ENCODE measurements at places on chromosomes 2 and 18.
A peak's percentile ranks its signal among the peaks of the same experiment; 100 is the strongest.

DNA sequence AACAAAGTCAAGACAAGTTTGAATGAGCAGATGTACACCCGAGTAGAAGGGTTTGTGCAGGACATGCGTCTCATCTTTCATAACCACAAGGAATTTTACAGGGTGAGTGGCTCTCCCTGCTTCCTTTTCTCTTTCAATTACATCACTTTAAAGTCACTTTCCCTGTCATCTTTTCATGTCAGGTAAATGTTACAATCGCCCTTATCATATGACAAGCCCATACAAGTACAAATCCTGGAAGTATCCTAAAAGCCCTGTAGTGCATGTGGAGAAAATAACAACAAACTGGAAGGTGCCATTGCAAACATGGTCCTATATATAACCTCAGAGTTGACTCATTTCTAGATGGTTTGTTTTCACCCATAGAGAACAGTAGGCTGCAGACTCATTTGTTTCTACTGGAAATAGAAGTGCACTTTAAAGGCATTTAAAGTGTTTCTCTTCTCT lies 126.0 kb downstream of the SP100 start:
- DNase-seq = no peak

DNA sequence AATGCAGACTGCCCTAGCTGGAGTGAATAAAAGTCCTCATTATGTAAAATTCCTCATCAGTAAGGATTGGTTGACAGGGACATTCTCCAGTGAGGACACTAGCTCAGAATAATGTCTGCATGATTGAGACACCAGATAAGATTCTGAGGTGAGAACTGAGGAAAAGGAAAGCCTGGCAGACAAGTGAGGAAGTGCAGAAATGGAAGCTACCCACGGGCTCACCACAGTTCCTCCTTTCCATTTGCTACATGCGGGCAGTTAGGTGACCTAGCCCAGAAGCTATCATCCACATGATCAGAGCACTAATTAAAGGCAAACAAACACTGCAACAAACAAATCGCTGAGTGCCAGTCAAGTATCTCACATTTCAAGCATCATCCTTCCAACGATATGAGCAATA lies 27.7 kb downstream of the NETO1 start:
- no peak for DNase-seq

DNA sequence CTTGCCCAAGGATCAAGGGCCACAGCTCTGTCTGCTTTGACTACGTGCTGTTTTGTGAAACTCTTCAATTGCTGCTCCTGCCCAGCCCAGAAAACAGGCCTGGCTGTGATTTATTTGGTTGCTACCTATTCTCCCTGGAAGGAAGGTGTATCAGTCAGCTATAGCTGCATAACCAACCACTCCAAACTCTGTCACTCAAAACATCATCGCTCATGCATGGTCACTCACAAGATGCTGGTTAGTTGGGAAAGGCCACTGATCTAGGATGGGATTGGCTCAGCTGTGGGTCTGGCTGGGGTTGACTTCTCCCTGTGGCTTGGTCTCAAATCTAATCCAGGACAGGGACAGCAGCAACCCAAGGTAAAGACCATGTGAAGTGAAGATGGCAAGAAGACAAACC lies 14.6 kb downstream of the TEX51 start:
- DNase-seq = no peak

DNA sequence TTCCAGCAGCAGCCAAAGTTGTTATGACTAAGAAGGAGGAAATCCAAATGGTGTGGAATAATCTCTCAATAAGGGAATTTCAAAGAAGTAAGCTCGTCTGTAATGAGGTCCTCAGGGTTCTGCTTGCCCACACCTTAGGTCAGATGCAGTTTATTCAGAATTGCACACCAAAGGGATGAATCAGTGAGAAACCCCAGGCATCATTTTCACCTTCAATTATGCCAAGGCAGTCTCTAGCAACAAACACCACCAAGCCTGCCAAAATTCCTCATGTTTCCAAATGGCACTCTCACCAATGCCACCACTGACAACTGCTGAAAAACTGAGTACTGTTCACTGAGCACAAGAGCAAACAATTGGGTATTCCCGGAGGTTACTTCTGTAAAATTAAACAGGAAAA lies 43.6 kb downstream of the KCNG3 start:
- no peak for DNase-seq

DNA sequence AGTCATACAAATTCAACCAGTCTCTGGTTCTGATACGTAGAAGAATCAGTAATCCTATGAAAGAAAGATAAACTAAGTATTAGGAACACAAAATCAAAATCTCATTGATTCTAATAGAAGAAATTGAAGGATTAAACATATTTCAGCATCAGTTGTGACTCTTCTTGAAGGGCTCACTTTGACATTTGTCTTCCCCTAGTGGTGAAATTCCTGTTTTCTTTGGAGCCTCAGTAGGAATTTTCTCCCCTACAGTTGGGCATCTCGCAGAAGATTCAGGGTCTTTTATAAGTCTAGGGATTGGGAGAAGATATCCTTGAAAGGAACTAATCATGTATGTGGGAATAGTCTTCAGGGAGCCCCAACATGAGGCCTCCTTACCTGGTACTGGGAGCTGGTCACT lies 2.8 kb upstream of the CRYGB start:
- DNase-seq = no peak

DNA sequence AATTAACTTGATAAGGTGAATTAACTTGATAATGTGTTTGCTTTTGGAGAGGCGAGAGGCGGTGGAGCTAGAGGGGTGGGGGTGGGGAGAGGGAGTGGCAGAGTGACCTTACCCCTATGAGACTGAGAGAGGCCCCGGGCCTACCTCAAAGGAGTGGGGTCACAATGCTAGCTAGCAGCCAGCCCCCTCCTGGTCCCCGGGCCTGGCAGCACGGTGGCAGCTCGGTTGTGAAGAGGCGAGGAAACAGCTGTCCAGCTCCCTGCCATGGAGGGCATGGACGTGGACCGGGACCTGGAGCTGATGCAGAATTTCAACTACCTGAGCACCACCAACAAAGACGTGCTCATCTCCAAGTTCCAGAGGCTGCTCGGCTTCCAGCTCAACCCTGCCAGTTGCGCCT lies 123.9 kb downstream of the RGPD3 start:
- no peak for DNase-seq

- peak; percentile 19 for DNase-seq
These were observed at the start of gene GYPC for GRCh38 chr2:126655500-126656430. TSS of gene GYPC (plus strand) at chr2:126656158. CDS start at chr2:126656264, 106 bp downstream.

GRCh38 chr2:43531251-43531650 lies 64.6 kb downstream of the THADA start:
- no peak for DNase-seq

GRCh38 chr18:13265911-13266217 lies 47.3 kb downstream of the LDLRAD4 start:
- no peak for DNase-seq

DNA sequence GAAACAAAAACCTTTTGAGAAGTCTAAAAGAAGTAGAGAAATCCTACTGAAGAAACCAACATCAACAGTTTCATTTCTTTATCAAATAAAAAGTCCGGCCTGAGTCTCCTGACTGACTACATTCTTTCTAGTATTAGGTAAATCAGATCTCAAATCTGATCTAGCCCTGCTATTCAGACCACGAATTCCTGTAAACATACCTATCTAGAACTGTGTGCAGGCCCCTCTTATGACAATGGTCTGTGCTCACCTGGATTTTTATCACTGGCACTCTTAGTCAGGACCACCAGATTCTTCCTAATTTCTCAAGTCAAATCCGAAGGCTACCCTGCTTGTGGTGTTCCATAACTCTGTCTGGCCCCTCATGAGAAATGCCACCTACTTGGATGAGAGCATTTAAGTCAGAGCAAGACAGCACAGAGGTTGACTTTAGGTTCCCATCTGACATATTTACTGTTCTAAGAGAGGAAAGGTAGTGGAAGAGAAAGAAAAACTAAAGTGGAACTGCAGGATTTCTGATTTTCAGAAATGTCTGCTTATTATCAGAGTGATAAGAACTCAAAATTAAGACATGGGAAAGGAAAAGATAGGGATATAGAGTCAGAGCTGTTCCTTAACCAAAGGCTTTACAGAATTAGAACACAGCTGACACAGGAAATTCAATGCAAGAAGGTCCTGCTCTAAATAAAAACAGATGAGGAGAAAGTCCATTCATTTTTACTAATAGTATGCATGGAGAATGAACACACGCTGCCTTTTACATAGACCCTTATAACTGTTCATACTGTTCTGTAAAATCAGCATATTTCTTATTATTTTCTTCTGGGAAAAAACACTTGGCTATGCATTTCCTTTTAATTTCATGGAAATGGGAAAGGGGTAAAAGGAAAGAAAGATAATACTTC lies 56.5 kb downstream of the SLC8A1 start:
- DNase-seq = no peak

GRCh38 chr2:161166538-161167409 lies 6.5 kb downstream of the TANK start:
- DNase-seq = no peak

DNA sequence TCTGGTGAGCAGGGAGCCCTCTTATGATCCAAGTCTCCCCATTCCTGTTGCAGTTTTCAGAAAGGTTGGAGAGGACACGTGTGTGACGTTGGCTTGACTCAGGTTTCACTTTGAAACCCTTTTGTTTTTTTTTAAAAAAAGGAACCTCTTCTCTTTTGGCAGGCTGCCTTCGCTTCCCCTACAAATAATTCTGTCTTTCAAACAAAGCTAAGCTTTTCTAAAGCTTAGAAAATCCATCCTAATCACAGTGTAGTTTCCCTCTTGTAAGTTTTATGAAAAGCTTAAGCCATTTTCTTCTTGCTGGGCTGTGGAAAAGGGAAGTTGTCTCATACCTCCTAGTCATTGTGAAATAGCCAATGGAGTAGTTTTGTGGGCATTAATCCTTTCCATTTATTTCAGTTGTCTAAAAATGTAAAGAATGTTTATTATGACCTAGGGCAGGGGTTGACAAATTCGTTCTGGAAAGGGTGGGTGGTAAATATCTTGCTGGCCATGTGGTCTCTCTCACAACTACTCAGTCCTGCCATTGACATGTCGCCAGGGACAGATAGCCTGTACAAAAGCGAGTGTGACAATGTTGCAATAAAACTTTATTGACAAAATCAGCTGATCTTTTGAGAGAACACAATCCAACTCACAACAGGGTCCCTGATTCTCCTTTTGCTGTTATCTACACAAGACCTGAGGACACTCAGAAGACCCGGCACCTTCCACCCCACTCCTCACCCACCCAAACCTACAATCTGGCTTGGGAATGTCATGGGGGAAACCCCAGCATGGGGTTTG lies 878.8 kb downstream of the RNF144A start:
- DNase-seq = no peak

DNA sequence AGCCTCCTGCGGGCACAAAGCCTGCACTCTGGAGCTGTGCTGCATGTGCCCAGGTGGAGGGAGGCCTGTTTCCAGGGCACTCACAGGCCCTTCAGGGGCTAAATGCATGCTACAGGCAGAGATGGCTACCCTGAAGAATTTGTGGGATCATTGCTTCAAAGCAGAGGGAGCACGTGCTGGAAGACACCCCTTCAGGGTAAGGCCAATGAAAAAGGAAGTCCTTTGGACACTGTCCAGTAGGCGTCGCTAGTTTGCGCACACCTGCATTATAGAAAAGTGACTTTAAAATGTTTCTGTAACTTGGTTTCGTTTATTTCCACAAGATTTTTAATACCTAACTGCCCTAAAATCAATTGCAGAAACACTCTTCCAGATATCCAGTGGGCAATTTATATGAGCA lies 325.3 kb downstream of the ZNF516 start:
- DNase-seq = no peak

GRCh38 chr18:3456686-3457069 lies 6.7 kb downstream of the TGIF1 start:
- no peak for DNase-seq

DNA sequence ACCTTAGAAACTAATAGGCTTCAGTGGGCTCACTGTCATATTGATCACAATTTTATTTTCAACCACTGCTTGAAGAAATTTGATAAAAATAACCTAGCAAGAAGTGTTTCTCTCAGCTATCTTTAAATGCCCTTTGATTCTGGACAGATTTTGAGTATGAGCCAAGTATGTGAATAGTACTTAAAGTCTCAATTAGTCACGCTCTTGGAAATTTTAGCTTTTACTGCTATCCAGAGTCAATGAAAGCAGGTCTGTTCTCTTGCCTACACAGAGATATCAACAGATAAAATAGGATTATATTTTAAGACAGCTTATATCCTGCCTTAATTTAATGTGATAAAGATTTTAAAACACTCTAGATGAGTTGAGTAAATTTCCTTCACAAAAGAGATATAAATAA lies 337.3 kb downstream of the CBLN2 start:
- no peak for DNase-seq

GRCh38 chr2:177692783-177693269 lies 300.3 kb downstream of the AGPS start:
- DNase-seq = no peak

DNA sequence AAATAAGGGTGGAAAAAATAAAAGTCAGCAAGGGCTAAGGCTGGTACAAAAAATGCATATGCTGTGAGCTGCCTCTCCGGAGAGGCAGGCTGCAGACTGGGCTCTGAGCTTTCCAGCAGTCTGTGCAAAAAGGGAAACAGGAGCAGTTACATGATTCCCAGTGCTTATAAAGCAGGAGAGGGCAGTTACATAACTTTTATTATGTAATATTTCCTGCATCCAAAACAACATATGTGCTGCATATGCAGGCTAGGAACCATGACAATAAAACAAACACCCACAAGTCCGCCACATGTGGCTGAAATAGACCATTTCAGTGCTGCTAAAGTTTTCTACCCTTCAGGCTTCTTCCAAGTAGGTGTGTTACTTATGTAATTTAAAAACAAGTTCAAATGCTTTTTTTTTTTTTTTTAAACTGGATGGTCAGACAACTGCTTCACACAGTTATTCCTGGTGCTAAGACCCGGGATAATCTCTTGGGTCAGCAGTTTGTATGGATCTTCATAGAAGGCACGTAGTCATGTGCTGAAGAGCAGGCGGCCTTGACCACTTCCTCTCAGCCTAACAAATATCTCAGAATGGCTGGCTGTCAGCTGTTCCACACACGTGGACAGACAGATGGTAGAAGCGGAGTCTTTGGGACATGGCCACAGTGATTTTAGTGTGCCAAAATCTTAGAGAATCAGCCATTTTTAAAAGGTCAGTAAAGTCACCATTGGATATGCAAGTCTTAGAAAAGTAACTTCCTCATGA lies 43.5 kb downstream of the ARMC9 start:
- DNase-seq = no peak

GRCh38 chr2:187976259-187976985 lies 315.3 kb upstream of the GULP1 start:
- DNase-seq = no peak

DNA sequence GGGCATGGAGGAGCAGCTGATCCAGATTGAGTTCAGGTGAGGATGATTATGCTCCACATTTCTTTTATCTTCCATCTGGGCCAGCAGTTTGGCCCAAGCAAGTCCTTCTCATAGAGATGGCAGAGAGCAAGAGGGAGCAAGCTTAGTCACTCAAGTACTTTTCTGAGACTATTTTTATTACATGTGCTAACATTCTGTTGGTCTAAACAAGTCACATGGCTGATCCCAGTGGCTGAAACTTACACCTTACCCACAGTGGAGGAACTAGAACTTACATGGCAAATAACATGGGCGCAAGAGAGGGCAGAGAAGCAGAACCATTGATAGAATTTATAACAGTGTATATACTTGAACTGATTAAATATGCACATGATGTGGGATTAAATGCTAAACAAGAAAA lies 105.7 kb downstream of the KYNU start:
- no peak for DNase-seq

GRCh38 chr2:181985632-181986205 lies at the start of gene PPP1R1C:
TSS of gene PPP1R1C (plus strand) at chr2:181985853. CDS start at chr2:181986111, 258 bp downstream.
- no peak for DNase-seq

- no peak for DNase-seq
These were observed 568.9 kb upstream of the ACVR2A start for GRCh38 chr2:147275943-147276342.

GRCh38 chr2:72851333-72851732 lies 25.5 kb upstream of the EXOC6B start:
- DNase-seq = no peak

GRCh38 chr2:67649331-67650261 lies 252.5 kb downstream of the ETAA1 start:
- DNase-seq = no peak

Data from anterior cingulate cortex (tissue), 58 donors.